Immature natural killer cell (primary cell): ENCODE measurements at places on chromosomes 1 and 21. TPM values are rescaled to one million over a fixed set of nuclear protein-coding genes. Genes with fewer than 3 reads are reported as not detected.

- no peaks in the 10 kb centered on the region for H3K4me1 ChIP-seq
- no peak overlapping the region for H3K4me3 ChIP-seq
- no peak overlapping the region for H3K27ac ChIP-seq
- H3K27me3 ChIP-seq, result peaks cover 3% of the 10 kb centered on the region
- H3K36me3 ChIP-seq, result peaks cover 8% of the 10 kb centered on the region
- no peak for DNase-seq
Measured at GRCh38 chr1:40899230-40899870, 37.2 kb upstream of the CITED4 start.

DNA sequence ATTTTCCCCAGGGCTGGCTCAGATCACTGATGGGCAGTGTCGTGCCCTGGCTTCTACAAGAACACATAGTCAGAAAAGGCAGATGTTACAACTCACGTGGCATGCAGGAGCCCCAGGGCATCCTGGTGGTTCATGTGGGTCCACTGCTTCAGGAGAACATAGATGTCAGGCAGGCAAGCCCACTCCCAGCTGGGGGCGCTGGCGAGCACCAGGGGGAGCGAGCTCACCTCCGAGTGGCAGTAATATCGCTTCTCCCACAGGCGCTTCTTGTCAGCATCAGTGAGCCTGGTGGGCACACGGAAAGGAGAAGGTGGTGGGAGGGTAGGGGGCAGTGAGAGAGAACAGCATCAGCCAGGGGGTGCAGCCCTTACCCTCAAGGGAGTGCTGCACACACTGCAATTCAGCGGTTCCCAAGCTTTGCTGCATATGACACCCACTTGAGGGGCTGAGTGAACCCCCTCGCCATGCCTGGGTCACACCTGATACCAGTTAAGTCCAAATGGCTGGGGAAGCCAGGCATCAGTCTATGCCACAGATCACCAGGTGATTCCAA, 34.3 kb upstream of the PPP1R15B start:
- peaks cover 10% of the 10 kb centered on the region for H3K36me3 ChIP-seq
- DNase-seq, result peak; percentile 20
- no peak overlapping the region for H3K27ac ChIP-seq
- H3K4me1 ChIP-seq, result peaks cover 9% of the 10 kb centered on the region
- H3K4me3 ChIP-seq, result no peak overlapping the region

DNA sequence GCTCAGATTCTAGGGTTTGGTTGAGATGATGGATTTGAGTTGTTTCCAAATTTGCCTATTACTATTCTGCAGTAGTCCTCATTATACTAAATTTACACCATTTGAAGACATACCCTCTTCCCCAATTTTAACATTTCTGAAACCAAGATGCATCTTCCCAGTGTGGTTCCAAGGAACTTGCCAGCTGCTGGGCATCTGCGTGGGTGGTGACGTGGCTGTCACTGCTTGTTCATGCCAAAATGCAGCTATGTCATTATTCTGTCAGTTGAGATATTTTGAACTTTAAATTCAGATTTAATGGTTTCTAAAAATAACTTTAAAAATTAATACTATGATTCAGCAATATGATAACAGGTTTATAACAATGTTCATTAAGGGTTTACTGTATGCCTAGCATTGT, 1.2 kb downstream of the ZFP69 start:
- no peaks in the 10 kb centered on the region for H3K27me3 ChIP-seq
- DNase-seq, result no peak
- peak overlapping the region; percentile 91 for H3K4me3 ChIP-seq

GRCh38 chr1:99551812-99552614, 93.9 kb upstream of the PALMD start:
- no peaks in the 10 kb centered on the region for H3K36me3 ChIP-seq
- no peak overlapping the region for H3K4me3 ChIP-seq
- H3K27me3 ChIP-seq, result peaks cover 2% of the 10 kb centered on the region
- H3K27ac ChIP-seq, result no peak overlapping the region
- no peaks in the 10 kb centered on the region for H3K4me1 ChIP-seq

DNA sequence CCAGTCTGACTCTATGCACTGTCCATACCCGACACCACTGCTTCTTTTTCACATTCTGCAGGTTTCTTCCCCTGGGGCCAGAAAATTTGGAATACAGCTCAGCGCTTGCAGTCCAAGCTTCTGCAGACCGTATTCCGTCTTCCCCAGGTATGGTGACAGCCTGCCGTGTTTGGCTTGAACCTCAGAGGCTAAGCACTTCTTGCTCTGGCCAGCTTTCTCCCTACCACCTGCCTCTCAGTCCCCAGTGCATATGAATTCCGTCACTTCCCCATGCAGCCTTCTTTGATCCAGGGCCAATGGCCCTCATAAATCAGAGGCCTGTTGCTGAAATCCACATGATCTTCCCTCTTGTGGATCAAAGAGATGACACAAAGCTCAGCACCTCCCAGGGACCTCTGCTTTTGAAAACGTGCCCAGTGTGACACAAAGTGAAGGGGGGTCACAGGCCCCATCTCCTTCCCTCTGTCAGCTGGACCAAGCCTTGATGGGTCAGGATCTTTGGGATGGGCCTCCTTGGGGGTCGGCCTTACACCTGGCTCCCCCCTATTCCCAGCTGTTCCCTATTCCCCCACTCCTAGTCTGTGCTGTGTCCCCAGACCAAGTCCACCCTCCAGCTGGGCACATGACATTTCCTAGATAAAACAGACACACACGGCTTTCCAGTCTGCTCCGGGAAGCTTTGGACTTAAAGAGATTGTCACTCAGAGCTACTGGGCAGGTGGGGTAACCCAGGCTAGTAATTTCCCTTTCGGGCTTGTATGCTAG, 66.6 kb downstream of the HMGB4 start:
- peaks cover 8% of the 10 kb centered on the region for H3K27me3 ChIP-seq
- H3K4me1 ChIP-seq, result no peaks in the 10 kb centered on the region
- no peak overlapping the region for H3K4me3 ChIP-seq
- no peak overlapping the region for H3K27ac ChIP-seq
- H3K36me3 ChIP-seq, result peaks cover 3% of the 10 kb centered on the region
- no peak for DNase-seq

The VSIG8 gene
- polyA plus RNA-seq, result not detected

The SH3D21 gene
- polyA plus RNA-seq, result not detected
